ENCODE measurements at places on chromosomes 4 and X. TPM values are rescaled to one million over a fixed set of nuclear protein-coding genes. Genes with fewer than 3 reads are reported as not detected.

- DNase-seq = no peak
Measured at GRCh38 chr4:10584042-10584441, 100.5 kb downstream of the CLNK start.

UTP3 gene
- total RNA-seq = 28.6 TPM

DNA sequence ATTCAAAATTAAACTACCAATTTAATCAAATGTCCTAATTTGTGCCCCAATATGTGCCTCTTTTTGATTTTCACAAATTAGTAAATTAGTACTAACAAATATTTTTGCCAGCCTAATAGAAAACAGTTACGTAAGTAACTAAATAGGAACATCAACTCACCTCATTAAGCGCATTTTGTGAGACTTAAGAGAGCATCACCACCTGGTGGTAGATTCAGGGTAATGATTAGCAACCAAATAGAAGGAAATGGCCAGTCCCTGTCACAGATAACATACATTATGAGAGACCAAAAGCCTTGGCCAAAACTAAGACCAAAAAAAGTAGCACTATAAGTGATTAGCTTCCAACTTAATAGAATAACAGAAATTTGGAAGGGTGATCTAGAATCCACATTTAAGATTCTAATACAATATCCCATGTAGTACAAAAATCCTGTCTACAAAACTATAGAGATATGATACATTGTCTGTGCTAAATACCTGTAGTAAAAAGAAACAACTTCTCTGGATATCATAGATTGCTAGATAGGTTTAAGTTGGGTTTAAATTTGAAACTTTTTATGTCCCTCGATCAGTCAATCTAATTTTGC, 46.7 kb downstream of the C4orf46 start:
- DNase-seq = no peak

GRCh38 chr4:117001077-117001476, 84.3 kb downstream of the TRAM1L1 start:
- no peak for DNase-seq

DNA sequence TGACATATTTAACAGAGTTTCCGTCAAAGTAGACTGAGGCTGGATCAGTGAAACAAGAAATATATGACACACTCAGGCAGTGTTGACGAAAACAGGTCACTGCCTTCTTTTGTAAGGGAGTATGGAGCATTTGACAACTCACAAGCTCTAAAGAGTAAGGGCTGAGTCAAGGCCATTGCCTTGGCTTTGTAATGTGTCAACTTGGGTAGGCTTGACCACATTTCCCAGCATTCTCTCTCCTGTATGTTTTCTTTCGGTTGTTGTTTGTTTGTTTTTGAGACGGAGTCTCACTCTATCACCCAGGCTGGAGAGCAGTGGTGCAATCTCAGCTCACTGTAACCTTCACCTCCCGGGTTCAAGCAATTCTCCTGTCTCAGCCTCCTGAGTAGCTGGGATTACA, 125.0 kb upstream of the MBNL3 start:
- no peak for DNase-seq

DNA sequence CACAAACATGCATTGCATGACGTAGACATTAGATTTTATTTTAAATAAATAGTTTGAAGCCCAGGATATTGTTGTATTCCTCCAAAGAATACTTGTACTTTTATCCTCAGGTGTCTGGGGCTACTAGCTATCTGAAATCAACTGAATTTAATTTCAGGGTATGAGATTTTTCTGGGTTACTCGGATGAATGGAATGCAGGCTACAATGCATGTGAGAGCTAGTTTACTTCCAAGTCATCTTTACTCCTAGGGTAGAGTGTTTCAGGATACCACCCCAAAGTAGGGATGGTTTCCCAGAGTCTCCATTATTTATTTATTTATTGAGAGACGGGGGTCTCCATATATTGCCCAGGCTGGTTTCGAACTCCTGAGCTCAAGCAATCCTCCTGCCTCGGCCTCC, 66.4 kb downstream of the HPRT1 start:
- DNase-seq = no peak

MAGEB2 gene
- 0.16 TPM for total RNA-seq

VCX gene
- not detected for total RNA-seq
